ENCODE measurements at places on chromosomes 5 and 9.

GRCh38 chr9:115106001-115106400, 12.0 kb downstream of the TNC start:
- no peak for DNase-seq

DNA sequence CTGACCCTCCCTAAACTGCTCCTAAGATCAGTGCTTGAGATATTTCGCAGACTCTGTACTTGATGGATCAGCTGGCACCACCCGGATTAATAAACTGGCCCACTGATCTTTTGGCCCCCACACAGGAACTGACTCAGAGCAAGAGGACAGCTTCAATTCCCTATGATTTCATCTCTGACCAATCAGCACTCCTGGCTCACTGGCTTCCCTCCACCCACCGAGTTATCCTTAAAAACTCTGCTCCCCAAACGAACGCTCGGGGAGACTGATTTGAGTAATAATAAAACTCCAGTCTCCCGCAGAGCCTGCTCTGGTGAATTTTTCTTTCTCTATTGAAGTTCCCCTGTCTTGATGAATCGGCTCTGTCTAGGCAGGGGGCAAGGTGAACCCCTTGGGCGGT, 36.5 kb upstream of the CD180 start:
- no peak for DNase-seq

- no peak for DNase-seq
Measured at GRCh38 chr5:133149345-133149744, 97.5 kb downstream of the HSPA4 start.

GRCh38 chr5:93575461-93576414, 5.3 kb downstream of the NR2F1-AS1 start:
- DNase-seq, result no peak

- no peak for DNase-seq
Measured at GRCh38 chr9:19239955-19240354, 9.5 kb downstream of the DENND4C start.

DNA sequence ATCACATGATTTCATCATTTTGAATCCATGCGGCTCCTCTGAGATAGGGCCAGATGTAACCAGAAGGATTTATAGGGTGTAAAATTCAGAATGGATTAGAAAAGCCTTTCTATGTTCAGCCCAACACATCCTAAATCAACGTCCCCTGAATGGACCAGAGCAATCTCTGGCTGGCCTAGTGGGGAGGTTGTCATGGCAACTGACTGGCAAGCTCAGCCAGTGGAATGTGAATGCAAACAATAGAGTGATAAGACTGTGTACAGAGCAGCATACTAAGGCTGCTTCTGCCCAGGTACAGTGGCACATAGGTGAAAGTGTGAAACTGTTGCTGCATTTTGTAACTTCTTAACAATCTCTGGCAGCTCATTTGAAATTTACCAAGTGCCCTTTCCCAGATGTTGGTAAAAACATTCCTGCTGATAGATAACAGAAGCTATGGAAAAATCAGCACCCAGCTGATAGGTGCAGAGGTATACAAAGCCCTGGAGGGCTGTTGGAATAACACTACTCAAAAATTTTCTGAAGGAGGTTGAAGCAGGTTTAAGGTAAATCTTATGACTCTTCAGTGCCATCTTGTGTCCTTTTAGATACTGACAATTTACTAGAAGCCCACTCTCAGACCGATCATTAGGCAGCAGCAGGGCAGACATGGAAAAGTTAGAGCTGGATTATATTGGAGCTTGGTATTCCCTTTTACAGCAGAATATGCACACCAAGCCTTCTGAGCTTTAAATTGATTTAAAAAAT, 267.2 kb downstream of the RAB3C start:
- no peak for DNase-seq

GRCh38 chr5:1010181-1010510, 1.5 kb downstream of the NKD2 start:
- DNase-seq, result no peak

DNA sequence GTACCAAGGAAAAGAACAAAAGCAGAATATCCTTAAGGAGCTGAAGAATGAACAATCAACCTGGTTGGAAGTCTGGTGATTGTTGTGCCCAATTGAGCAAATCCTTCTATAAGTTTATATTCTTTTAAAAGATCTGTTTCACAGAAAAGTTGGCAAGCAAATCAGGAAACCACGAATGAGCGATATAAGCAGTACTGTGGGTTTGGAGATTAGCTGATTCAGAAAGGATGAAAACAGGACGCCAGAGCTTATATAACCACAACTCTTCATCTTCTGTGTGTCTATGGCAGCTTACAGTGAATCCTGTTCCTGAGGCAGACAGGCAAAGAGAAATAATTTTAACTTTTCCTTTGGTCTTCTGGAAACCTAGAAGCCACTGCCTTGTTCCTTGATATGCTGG, 61.7 kb downstream of the SLC38A9 start:
- no peak for DNase-seq
